ENCODE measurements at places on chromosomes 6 and 20.

DNA sequence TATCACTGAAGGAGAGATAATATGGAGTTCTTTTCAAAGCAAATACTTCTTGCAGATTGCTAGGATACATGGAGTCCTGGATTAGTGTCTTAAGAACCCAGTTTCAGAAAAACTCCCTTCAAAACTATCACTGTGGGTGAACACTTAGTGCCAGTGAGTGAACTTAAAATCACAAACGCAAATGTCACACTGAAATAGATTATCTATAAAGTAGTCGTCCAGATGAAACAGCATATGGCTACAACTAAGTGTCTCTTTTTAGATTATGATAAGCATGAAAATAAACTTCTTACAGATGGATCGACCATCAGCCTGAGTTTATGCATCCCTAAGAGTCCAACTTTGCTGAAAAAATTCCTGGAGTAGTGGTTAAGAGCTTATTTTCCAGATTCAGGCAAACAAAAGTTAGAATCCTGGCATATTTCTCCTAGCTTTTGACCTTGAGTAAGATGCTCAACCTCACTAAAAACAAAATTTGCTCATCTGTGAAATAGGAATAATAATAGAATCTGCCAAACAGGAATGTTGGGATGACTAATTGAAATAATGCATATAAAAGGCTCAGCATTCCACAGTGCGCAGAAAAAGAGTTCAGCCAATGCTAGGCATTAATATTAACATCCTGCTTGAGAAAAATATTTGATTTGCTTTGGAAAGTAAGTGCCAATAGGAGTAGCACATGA is 70.4 kb downstream of the DOK5 start:
- peak; percentile 34 for DNase-seq

GRCh38 chr6:84764332-84765049 is at the start of gene TBX18:
TSS of gene TBX18 (minus strand) at chr6:84764598. CDS start at chr6:84764181, 417 bp downstream.
- DNase-seq: peak; percentile 100

DNA sequence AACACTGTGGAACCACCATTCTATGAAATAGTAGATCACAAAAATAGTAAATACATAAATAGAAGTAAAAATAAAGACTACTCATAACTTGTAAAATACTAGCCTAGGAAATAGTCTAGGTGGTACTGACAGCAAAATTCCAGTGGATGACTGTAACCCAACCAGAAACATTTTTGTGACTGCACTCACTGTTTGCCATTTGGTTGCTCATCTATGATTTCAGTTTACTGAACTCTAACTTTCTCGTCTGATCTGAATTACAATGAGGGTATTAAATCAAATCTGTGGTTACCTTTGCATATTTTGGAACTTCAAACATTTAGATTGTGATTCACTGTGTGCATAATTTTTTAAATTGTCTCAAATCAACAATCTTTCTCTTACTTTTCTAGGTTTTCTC is 151.1 kb downstream of the KHDC1L start:
- peak; percentile 40 for DNase-seq

DNA sequence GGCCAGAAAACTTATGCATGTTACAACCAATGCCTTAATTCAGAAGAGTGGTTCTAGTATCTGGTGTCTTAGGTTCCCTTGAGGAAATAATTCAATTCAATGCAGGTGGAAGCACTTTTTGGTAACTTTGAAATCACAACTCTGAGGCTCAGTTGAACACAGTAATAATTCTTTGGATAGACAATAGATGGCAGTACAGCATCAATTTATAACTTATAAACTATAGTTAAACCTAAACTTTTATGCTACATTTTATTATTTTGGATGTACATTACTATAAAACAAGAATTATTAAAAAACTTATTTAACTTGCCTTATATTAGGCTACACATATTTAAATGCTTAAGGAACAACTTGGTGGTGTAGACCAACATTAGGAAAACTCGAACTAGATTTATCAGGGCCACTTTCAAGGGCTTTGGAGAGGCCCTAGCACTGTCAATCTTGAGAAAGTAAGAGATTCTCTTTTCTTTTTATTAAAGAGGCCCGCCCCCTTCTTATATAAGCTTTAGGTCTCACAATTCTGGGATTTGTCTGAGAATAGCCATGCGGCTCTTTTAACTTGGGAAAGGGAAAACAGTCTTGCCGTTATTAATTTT is 85.9 kb downstream of the CRYBG1 start:
- no peak for DNase-seq

DNA sequence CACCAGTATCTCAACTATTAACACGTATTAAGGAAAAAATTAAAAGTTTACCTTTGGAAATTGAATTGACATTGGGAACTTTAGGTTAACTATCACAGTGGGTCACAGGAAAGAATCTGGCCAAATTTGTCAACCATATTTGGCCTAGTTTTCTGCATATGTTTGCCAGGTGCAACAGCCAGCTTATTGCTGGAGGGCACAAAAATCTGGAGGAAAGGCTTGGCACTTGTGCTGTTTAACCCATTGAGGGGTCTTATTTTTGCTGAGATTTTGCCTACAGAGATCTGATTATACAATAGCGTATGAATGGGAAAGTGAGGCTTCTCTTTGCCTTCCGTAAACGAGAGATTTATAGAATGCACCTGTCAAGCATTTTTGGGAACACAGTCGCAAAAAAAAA is 190.4 kb downstream of the PRL start:
- no peak for DNase-seq

DNA sequence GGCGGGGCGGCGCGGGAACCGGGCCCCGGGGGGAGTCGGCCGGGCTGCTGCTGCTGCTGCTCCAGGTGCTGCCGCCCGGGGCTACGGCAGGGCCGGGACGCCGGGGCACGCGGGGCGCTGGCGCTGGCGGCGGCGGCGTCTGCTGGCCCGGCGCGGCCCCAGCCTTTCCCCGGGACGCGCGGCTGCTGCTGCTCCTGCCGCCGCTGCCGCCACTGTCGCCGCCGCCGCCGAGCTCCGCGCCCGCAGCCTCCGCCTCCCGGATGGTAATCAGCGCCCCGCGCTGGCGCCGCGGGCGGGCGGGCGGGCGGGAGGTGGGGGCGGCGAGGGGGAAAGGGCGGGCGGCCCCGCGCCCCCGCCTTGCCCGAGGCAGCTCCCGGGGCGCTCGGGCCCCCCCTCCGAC is 306 bp downstream of the EBF4 start:
- DNase-seq: no peak

- no peak for DNase-seq
These were observed 49.5 kb upstream of the PCSK2 start for GRCh38 chr20:17177341-17177740.

- no peak for DNase-seq
These were observed 42.8 kb downstream of the MAP3K7 start for GRCh38 chr6:90544081-90544480.

DNA sequence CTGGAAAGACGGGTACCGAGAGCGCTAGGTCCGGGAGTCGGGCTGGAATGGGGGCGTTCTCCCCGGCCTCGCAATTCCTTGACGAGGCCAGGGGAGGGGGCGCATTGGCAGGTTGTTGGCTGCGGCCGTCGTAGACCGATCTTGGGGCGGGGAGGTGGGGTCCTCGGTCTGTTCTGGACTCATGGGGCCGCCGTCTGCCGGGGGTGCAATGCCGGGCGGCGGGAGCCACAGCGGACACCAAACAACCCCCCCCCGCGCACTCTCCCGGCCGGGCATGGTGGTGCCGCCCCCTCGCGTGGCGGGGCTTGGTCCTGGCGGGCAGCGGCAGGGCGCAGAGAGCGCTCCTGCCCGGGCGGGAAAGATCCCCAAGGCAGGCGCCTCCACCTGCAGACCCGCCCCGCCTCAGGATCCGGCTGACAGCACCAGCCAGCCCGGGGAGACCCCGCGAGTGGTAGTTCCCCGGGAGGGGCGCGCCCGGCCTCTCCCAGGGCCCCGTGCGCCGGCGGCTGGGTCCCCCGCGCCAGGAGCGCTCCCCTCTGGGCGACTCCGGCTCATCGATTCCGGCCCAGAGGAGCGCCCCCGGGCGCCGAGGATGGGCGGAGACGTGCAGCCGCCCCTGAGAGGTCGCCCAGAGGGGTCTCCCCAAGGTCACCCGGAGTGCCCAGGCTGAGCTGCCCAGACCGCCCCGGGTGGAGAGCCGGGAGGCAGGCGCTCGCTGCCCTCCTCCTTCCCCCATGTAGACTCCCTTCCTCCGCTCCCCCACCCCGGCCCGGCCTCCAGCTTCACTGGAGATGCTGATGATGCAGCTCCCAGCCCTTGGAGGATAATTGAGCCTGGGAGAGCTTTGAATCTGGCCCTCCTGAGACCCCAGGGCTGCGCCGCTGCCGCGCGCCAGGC is 709 bp downstream of the PPP1R16B start:
- DNase-seq: no peak

DNA sequence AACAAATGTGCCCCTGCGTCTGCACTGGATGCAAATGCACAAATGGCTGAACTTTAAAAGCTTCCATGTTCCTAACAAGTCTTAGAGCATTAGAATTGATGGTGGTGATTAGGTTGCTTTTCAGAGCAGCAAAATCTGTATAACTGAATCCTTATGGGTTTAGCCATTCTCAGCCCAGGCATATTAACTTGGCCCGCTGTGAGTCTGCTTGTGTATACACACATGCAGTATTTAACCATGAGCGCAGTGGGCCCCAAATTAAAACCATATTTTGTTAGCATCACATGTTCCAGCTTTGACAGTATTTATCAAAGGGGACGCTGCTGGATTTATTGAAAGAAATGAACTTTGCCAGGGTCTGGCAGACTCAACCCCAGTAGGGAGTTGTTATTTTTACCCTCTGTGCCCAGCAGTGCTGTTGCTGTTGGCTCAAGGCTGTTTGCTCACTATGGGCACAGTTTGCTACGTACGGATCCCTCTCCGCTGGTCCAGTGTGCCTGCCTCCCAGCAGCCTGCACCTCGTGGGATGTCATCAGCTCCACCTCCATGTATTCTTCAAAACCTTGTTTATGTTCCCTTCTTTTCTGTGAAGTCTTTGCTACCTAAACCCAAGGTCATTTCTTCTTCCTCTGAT is 144.7 kb downstream of the QRSL1 start:
- DNase-seq: no peak

- DNase-seq: no peak
These were observed 23.8 kb downstream of the FKBP5 start for GRCh38 chr6:35664945-35665344.

DNA sequence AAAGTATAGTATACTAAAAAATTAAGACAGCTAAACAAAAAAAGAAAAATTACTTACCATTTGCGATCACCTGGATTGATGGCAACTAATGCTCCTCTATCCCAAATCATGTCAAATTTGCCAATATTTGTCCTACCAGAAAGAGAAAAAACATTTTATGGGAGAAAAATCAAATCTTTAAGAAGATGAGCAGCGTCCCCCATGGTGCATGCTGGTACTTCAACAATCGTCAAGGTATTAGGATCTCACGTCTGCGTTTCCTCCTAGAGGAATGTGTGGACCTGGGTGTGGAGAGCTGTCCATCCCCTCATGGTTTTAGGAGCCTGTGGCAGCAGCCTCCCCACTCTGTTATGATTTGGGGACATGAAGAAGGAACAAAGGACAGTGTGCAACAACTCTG is 16.0 kb downstream of the TPMT start:
- no peak for DNase-seq

- DNase-seq: peak; percentile 78
These were observed 38.0 kb downstream of the TMEM170B start for GRCh38 chr6:11575408-11576033.

- no peak for DNase-seq
These were observed 6.4 kb downstream of the SLC22A2 start for GRCh38 chr6:160252073-160252813.

DNA sequence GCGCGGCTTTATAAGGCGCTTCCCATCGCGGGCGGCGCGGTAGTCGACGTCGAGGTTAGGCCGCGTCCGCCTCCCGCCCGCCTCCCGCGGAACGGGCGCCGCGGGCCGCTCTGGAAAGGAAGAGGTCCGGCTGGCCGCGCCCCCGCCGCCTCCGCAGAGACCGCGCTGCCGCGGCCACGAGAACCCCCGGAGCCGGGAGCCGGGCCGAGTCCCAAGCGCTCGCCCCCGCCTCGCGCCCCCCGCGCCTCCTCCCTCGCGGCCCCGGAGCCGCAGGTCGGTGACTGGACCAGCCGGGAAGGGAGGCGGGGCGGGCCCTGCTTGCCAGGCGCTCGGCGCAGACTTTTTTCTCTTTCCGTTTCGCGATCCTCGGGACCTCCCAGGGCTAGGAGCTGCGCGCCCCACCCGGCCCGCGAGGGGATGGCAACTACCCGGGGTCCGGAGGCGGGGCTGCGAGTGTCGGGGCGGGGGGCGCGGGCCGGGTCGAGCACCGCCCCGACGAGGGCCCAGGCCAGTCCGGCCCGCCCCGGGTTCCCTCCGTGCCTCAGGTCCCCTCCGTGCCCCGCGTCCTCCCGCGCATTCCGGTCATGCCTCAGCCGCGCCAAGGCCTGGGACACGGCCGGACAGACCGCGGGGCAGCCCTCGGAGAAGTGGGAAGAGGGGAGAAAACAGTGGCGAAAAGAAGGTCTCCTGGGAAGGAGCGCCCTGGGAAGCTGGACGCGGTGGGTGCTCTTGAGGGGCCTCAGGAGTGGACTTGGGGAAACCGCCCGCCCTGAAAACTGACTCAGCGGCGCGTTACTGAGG is 417 bp upstream of the PXDC1 start:
- DNase-seq: peak; percentile 90

DNA sequence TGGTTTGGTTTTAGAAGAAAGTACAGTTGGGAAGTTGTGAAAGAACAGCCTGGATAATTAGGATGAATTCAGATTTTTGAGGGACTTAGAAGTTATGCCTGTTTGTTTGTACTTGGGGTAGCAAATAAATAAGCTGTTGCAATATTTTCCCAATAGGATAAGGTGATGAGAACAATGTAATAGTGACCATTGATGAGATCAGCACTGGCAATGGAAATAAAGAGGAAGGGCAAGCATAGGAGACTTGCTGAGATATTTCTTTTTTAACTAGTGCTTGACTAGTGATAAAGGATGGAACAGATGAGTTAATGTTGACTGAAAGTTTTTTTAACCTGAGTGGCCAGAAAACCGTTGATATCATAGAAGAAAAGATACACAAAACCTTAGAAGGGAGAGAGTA is 498.8 kb downstream of the CDKAL1 start:
- no peak for DNase-seq

DNA sequence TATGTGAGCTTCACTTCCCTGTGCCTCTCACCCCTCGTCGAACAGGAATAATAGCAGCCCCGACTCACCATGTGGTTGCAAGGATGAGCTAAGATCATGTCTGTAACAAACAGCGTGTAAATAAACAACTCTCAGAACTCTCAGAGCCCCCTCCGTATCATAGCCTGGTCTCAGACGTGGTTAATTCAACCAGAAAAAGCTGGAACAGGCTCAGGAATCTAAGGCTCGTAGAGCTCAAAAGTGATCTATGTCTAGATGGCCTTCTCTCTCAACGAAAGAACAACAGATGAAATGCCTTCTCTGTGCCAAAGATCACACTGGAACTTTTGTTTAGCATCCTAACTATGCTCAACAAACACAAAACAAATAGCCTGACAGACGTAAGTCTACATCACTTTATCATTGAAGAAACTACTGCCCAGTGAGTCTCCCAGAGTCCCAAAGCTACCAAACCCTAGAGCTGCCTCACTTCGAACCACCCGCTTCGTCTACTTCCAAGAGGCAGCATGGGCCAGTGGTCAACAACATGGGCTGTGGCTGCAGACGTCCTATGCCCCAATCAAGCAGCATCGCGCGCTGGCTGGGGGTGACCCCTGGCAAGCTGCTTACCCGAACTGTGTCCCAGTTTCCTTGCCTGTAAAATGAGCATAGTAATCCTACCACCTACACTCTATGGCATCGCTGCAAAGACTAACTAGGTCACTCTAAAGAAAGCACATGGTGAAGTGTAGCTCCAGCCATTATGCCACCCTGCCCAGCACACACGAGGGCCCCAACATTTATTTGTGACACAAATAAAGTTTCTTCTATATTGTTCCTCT is 35.1 kb downstream of the NFATC2 start:
- DNase-seq: peak; percentile 72

- DNase-seq: no peak
These were observed 102.1 kb downstream of the TMEM170B start for GRCh38 chr6:11639376-11640235.

Data from brain microvascular endothelial cell (primary cell).